Lung (tissue), 17 donors: ENCODE measurements at places on chromosomes 4 and X.

DNA sequence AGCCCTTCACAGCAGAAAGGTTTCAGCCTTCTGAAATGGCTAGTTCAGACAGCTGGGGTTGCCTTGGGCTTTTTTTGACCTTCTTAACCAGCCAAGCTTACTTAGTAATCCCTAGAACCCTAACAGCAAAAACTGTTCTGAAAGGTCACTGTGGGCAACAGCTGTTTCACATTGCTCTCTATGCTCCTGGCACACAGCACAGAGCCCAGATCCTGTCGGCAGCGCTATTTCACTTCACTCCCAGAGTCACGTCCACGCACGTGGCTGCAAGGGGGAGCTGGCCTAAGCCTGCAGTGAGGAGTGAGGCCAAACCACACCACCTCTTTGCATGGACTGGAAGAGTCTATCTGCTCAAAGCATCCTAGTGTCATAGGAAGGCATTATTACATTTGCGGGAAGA is 32.0 kb upstream of the STS start:
- peak; percentile 55 for DNase-seq

DNA sequence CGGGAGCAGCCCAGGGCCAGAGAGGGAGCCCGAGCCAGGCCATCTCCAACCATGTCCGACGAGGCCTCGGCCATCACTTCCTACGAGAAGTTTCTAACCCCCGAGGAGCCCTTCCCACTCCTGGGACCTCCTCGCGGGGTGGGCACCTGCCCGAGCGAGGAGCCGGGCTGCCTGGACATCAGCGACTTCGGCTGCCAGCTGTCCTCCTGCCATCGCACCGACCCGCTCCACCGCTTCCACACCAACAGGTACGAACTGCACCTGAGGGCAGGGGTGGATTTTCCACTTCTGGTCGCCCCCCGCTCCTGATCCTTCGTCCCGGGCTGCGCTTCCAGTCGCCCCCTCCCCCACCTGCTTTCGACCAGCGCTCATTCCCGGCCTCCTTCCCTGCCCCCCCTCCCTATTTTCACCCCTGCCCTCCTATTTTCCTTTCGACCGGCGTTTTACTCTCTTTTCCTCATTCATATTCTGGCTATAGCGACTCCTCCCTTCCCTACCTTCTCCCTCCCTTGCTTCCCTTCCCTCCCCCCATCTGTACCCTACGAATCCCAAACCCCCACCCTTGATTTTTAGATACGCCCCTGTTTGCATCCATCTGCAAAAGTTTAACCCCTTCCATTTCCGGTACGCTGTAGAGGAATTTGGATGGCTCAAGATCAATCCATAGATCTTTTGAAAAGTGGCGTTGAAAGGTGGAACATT is 633 bp downstream of the FAM199X start:
- DNase-seq: peak; percentile 9

DNA sequence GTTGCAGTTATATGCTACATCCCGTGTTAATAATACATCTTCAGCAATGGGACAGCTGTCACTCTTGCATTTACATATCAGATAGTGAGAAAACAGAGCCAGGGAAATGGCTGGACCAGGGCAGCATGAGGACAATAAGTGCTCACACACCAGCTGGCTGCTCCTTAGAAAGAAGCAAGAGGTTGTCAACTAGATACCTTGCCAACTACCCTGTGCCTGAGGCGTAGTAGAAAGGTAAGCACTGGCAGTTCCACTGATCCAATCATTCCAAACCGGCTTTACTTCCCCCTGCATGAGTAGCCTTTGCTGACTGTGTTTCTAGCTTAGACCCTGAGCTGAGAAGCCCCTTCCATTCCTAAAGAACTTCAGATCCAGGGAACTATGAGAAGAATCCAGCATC is 52.2 kb upstream of the FGF13 start:
- no peak for DNase-seq

- DNase-seq: peak; percentile 27
These were observed 75.8 kb downstream of the RPS3A start for GRCh38 chr4:151175233-151175632.

GRCh38 chrX:2513121-2513664 is 12.4 kb upstream of the DHRSX start:
- DNase-seq: no peak

- DNase-seq: no peak
These were observed 172.4 kb downstream of the PDGFC start for GRCh38 chr4:156799121-156799589.

GRCh38 chr4:148749403-148749802 is 307.2 kb upstream of the NR3C2 start:
- no peak for DNase-seq
